Panc1 (cell line): ENCODE measurements at places on chromosomes 12 and 14. TPM values are rescaled to one million over a fixed set of nuclear protein-coding genes. Genes with fewer than 3 reads are reported as not detected.

DNA sequence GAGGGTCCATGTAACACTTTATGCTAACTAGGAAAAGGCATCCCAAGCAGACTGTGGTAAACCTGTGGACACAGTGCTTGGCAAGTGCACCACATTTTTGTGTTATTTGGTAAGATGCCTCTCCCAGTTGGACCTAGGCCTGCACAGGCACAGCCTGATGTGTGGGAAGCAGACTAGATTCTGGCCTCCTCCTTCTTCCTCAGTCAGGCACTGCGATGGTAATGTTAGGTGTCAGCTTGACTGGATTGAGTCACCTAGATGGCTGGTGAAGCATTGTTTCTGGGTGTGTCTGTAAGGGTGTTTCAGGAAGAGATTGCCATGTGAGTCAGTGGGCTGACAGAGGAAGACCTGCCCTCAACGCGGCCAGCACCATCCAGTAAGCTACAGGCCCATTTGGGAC, 25.3 kb upstream of the RHOJ start:
- DNase-seq = no peak

Gene KRT82
- not detected for total RNA-seq

- DNase-seq = no peak
Measured at GRCh38 chr12:19236656-19237055, 107.1 kb downstream of the PLEKHA5 start.

DNA sequence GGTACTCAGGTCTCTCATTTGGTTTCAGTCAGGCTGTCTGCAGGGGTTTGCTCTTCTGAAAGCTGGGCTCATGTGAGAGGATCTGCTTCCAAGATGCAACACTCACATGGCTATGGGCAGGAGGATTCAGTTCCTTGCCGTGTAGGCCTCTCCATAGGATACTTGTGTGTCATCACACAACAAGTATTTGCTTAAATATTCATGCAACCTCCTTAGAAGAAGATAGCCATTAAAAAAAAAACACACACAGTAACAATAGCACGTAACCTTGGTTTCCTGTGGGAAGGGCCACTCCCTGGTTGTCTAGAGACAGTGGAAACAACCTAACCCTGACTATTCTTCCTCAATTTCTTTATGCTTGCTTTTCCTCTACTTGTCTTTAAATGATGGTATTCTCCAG, 31.8 kb upstream of the CLEC4E start:
- DNase-seq = no peak

DNA sequence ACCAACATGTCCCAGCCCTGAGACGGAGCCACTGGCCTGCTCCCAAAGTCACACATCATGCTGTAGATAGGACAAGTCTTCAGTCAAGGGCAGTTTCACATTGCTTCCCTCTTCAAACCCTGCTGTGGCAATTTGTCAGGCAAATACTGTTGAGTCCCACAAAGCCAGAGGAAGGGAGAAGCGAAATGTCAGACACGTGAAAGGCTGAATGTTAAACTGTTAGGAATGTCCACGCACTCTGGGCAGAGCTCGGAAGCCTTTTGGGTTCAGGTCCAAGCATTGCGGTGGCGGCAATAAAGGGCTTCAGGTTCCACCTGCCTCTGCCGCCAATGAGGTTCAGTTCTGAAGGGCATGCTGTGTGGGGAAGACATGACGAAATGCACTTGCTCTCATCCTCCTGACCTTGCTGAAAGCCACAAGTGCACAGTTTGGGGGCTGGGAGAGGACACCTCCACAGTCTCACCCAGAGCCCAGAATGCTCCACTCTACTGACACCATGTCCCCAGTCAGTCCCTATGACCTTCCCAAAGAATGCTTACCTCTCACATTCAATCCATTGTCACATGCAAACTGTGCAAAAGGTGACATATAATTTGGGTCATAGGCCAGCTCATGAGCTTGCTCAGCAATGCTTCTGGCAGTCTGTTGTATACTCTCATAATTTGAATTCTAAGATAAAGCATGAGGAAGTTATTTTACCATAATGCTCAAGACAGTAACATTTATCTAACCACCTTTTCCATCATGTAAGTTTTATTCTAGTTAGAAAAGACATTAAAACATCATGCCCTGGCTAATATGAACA, 35.7 kb downstream of the RAD9B start:
- no peak for DNase-seq

GRCh38 chr12:109926016-109926415, 25.9 kb downstream of the TCHP start:
- DNase-seq = no peak

- DNase-seq = no peak
Measured at GRCh38 chr14:104705340-104706047, 16.1 kb downstream of the INF2 start.

- no peak for DNase-seq
Measured at GRCh38 chr12:64691795-64692583, 67.2 kb downstream of the GNS start.

GRCh38 chr14:32403688-32404087, 74.6 kb downstream of the AKAP6 start:
- DNase-seq = no peak

- DNase-seq = no peak
Measured at GRCh38 chr12:74918291-74918690, 291.3 kb downstream of the KCNC2 start.
